Stimulated activated naive CD8-positive, alpha-beta T cell treated with anti-CD3 and anti-CD28 coated beads, Interleukin-15, amount 100 ng/mL, for 72 hours (primary cell): ENCODE measurements at places on chromosomes 12 and 14.

- DNase-seq, result no peak
These were observed 349.1 kb downstream of the DPF3 start for GRCh38 chr14:72544615-72545387.

GRCh38 chr12:113069149-113069548, 12.6 kb downstream of the DTX1 start:
- DNase-seq, result no peak

- no peak for DNase-seq
These were observed 91.2 kb downstream of the RGS6 start for GRCh38 chr14:72023128-72024042.

DNA sequence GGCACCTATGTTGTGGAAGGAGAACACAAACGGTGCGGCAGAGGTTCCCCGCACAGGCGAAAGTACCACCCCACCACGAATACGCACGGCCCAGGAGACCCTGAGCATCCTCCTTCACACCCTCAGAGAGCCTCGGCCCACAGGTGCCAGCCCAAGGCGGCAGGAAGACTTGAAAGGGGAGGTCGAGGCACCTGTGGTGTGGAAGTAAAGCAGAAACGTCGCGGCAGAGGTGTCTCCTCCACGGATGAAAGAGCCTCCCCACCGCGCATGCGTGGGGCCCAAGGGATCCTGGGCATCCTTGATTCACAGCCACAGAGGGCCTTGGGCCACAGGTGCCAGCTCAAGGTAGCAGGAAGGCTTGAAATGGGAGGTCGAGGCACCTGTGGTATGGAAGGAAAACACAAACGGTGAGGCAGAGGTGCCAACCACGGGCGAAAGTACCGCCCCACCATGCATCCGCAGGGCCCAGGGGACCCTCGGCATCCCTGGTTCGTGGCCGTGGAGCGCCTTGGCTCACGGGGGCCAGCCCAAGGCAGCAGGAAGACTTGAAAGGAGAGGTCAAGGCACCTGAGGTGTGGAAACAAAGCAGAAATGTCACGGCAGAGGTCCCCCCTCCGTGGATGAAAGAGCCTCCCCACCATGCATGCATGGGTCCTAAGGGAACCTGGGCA, 380.1 kb downstream of the ALG10 start:
- peak; percentile 4 for DNase-seq

DNA sequence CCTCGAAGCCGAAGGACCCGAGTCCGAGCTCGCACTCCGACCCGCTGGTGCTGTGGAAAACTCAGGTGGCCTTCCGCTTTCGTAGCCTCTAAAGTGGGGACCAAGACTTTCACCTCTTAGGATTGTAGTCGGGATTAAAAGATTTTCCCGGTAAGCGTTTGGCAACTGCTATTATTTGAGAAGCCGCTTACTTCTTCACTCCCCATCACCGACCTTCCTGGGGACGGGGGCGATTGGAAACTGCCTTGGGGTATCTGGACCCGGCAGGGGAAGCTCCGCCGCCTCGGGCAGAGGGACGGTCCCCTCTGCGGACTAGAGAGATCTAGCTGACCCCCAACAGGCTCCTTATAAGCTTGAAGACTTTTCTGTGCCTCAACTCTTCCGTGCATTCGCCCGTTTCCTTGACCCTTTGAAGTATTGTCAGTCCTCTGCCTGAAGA, 659 bp downstream of the TRAFD1 start:
- DNase-seq, result no peak
